Stimulated activated CD4-positive, alpha-beta T cell treated with anti-CD3 and anti-CD28 coated beads, Interleukin-12 subunit alpha, Interleukin-12 subunit beta, amount 100 ng/mL, for 24 hours (primary cell): ENCODE measurements at places on chromosomes 7 and 10.

GRCh38 chr7:33893377-33893776 is 12.0 kb upstream of the BMPER start:
- DNase-seq: no peak

DNA sequence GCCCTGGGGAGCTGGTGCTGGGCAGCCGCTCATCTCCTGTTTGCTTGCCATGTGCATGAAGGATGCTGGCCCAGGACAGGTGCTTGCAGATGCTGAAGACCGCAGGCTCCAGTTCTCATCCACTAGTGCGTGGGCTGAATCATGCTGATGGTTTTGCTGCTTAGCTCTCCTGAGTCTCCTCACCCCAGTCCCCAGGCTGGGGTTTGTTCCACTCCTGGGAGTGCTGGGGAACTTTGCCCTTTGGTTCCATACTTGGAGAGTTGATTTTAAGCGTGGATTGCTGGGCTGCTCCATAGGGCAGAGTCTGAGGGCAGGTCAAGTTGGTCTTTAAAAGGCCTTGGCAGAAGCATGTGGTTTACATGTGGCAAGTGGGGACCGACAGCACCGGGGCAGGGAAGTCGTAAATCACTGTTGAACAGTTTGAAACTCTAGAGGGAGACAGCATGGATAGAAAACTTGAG is 9.1 kb downstream of the DYNC2I1 start:
- no peak for DNase-seq

DNA sequence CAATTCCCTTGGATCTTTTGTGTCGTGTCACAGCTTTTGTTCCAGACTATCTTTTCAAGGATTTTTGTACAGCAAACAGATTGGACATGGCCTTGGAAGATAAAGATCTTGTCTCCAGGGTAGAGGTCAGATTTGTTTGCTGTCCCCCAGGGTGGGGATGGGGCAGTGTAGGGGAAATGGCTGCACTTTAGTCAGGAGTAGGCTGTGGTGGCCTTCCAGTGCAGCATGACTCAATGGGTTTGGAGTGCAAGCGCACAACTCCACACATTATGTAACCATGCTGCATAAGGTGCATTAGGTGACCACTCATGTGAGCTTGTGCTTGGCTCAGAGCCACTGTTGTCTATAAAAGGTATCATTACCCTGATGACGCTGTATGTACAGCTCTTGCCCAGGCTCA is 23.9 kb upstream of the ADAMTS14 start:
- DNase-seq: no peak

DNA sequence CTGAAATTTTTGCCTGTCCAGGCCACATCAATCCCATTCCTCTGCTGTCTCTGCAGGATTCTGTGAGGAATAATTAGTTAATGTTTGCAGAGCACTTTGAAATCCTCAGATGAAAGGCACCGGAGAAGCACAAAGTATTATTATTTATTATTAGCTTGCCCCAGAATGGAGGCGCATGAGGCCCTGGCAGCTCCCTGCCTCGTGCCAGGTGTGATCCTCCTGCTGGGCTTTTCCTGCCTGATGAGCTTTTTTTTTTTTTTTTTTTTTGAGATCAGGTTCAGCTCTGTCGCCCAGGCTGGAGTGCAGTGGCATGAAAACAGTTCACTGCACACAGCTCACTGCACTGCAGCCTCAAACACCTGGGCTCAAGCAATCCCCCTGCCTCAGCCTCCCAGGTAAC is 65.2 kb downstream of the TCF7L2 start:
- DNase-seq: no peak

DNA sequence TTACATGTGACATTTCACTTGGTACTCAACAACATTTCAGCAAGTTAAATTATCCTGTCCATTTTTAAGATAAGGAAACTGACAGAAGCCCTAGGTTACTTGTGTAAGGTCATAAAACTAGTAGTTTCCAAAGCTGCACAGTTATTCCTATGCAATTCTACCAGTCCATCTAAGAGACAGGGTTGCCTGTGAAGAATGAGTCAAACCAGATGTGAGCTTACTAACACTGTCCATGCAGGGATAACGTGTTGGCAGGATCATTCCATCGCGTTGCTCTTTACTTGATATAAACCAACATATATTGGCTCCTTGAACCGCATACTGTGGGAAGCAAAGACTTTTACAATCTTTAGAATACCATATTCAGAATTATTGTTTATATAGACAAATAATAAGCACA is 280.9 kb upstream of the HGF start:
- DNase-seq: no peak

GRCh38 chr10:48493083-48493871 is 111.6 kb downstream of the ARHGAP22 start:
- no peak for DNase-seq
